ENCODE measurements at places on chromosomes 3 and 15. TPM values are rescaled to one million over a fixed set of nuclear protein-coding genes. Genes with fewer than 3 reads are reported as not detected.

Gene POC1A
- polyA plus RNA-seq = 1.7 TPM

Gene SH2D7
- polyA plus RNA-seq = not detected

Gene TMEM266
- polyA plus RNA-seq = 0.14 TPM

Gene RRP9
- polyA plus RNA-seq = 22.9 TPM

Gene AP3B2
- 2.8 TPM for polyA plus RNA-seq

Gene PTX3
- 0.10 TPM for polyA plus RNA-seq

All from esophagus (tissue), 2 donors.